ENCODE measurements at places on chromosomes 12 and 14.
A peak's percentile ranks its signal among the peaks of the same experiment; 100 is the strongest.

- no peak for DNase-seq
Observed at GRCh38 chr12:43930032-43930431, 94.2 kb downstream of the TMEM117 start.

GRCh38 chr12:22201101-22201500, 133.4 kb downstream of the ST8SIA1 start:
- DNase-seq = no peak

DNA sequence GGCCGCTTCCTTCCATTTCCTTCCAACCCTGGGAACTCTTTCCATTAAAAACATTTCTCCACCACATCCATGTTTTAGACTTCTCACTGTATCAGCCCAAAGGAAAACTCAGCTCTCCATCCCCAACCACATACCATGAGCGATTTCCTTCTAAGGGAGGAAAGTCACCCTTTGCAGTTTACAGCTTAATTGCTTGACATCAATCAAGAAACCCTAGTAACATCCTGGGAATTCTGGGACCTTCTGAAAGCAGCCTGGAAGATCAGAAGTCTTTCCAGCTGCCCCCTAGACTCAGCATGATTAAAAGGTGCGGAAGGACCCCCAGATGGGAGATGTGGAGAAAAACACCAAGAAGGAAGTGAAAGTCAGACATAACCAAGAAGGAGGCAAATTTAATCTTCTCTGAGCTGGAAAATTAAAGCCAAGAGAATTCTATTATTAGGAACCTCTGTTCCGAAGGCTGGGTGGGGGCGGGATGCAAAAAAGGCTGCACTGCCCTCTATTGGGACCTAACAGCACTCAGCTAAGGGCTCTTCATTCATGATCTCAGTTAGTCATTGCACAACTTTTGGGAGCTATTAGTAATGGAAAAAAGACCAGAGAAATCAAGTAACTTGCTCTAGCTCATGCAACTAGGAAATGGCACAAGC, 73.3 kb upstream of the PLXNC1 start:
- peak; percentile 89 for DNase-seq

DNA sequence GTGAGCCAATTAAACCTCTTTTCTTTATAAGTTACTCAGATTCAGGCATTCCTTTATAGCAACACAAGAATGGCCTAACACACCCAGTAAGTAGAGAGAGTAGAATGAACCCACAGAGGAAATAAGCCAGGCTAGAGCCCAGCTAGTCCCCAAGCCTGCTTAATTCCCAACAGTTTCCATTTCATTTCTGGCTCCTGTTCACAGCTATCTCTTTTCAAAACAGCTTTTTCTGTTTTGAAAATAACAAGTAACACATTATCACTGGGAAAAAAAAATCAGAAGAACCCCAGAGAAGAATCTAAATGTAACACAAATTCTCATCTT, 69.0 kb downstream of the HSPB8 start:
- no peak for DNase-seq

GRCh38 chr14:97866664-97867063, 1069.5 kb downstream of the VRK1 start:
- peak; percentile 11 for DNase-seq

- peak; percentile 18 for DNase-seq
Observed at GRCh38 chr14:90678420-90678819, 137.8 kb downstream of the TTC7B start.

- peak; percentile 37 for DNase-seq
Observed at GRCh38 chr14:32073537-32074189, 3.4 kb upstream of the ARHGAP5 start.

GRCh38 chr12:46223047-46223446, 45.8 kb downstream of the SLC38A1 start:
- DNase-seq = no peak

GRCh38 chr12:29073631-29074239, 75.3 kb upstream of the FAR2 start:
- DNase-seq = peak; percentile 58

DNA sequence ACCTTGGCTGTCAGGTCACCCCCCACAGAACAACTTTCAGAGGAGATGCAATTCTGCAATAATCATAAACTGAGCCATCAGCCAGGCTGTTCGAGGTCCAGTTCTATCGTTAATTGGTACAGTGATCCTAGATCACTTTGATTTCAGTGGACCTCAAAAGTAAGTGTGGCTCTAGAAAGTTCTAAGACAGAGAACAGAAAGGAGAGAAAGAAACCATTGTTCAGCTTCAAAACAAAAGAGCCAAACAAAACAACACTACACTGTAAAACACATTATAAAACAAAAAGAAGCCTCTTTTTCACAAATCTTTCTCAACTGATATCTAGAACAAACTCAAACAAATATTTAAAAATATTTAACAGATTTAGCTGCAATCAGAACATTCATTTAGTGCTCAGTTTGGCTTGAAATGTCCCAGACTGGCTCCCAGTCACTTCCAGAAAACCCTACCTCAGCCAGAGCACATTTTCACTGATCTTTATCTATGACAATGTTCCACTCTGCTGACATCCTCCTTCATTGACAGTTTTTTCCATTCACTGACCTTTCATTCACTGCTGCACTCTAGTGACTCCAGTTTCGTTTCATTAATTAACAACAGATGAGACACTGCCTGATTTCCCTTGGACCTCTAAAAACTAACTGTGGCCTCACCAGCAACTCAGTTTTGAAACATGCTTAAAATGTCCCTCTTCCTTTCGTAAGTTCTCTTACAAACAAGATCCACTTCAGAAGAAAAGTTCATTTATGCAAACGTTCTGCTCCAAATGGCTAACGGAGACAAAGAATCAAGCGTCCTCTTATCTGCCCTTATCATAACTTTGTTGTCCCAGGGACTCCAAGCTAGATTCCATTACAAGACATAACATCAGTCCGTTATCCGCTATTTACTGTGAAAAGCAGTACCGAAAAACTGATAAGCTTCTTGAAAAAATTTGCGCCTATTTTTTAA, 56.8 kb downstream of the DUSP16 start:
- no peak for DNase-seq

DNA sequence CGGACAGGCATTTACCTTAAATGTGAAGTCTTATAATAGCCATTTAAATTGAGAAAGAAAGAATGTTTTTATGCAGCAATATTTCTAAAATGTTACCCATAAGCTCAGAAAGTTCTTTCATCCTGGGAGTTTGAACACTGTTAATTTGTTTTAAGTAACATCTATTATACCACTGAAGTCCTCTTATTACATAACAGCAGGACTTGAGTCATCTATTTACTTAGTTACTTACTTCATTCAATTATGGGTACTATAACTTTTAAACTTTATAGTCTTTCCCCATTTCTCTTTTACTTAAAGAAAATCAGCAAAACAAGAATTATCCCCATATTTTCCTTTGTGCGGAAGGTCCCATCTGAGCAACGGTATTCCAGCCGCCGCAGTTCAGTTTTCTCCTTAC, 473.1 kb downstream of the ETNK1 start:
- no peak for DNase-seq

DNA sequence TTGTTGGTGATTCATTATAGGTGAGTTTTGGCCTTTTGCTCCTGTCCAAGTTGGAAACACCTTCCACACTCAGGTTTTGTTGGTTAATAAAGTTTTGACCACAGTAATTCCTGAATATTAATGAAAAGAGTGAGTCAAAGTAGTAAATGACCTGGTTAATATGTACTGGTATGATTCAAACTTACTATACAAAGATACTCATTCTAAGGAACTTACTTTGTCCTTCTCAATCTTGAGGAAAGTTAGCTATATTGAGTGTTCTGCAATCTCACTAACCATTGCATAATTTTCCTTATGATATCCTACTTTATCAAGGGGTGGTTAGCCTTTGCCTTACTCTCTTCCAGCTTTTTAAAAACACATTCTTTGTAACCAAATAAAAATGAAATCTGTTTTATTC, 20.9 kb upstream of the HECTD1 start:
- DNase-seq = peak; percentile 20

- DNase-seq = peak; percentile 41
Observed at GRCh38 chr12:1662761-1663439, 28.0 kb upstream of the ADIPOR2 start.

GRCh38 chr14:67704484-67705089, 2.9 kb downstream of the RDH12 start:
- DNase-seq = peak; percentile 50

GRCh38 chr12:11718768-11719253, 69.3 kb downstream of the ETV6 start:
- DNase-seq = peak; percentile 68

DNA sequence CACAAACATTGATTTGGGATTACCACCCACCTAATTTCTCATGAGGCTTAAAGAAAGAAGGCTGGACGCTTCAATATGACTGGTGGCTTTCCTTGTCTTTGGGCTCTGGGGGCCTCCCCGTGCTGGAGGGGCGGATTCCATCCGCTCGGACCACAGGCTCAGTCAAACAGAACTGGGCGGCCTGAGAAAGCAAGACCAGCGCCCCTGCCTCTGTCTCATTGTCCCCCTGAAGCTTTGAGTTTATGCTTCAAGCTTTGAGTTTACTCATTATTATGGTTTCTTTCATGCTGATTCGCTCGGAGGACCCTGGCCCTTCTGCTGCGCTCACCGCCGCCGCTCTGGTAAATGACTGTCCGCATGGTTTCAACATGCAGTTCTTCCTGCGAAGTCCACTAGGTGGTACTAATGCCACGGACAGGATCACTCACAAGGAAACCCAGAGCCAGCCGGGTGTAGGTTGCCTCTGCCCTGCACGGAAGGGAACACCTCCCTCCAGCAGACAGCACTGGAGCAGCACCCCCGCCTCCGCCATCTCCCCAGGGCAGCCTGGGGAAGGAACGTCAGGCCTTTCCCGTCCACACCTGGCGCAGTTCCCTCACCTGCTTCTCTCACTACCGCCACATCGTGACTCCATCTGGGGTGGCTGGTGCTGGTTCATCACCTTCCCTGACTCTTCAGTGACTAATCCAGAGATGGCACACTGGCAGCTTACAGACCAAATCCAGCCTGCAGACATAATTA, 13.2 kb upstream of the TIGAR start:
- peak; percentile 92 for DNase-seq

DNA sequence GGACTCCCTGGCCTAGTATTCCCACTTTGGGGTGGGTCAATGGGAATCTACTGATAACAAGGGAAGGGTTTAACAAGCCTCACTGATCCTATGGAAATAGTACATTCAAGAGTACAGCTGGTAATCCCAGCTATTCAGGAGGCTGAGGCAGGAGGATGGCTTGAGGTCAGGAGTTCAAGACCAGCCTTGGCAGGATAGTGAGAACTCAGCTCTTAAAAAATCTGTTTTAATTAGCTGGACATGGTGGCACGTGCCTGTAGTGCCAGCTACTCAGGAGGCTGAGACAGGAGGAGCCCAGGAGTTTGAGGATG, 4.5 kb downstream of the POMT2 start:
- no peak for DNase-seq

GRCh38 chr14:86570371-86570770, 1040.4 kb downstream of the FLRT2 start:
- DNase-seq = peak; percentile 56

GRCh38 chr12:50248411-50248810, 34.9 kb downstream of the LIMA1 start:
- DNase-seq = no peak

DNA sequence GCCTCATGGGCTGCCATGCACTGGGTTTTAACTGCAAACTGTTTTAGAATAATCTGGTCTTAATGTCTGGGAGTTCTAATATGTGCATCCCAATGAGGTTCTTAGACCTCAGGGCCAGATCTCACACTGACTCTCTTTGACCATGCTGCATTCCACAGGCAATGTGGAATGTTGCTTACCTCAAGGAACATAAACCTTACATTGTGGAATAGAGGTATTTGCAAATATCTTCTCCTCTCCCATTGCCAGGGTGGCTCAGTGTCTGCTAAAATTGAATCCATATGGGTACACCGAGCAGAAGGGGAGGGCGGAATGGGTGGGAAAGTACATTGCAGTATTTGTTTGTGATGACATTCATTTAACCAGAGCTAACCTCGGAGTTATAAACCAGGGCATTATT, 78.6 kb downstream of the CHST11 start:
- DNase-seq = no peak

DNA sequence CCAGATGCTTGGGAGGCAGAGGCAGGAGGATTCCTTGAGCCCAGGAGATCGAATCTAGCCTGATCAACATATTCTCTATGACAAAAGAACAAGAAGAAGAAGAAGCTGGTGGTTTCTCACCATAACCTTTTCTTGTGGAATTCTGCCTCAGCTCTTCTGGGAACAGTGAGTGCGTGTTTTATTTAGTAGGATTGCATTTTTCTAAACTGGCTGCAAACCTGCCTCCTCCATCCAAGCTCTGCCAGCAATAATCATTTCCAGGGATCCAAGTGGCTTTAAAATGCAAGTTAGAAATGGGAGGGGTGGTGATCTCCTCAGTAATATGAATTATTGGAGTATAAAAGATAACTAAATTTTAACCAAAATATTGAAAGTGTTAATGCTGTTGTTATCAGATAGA, 46.1 kb upstream of the MMP17 start:
- DNase-seq = no peak

GRCh38 chr12:131116468-131117117, 162.9 kb downstream of the ADGRD1 start:
- DNase-seq = no peak

GRCh38 chr14:52949711-52950409, 990 bp downstream of the FERMT2 start:
- DNase-seq = peak; percentile 32

GRCh38 chr12:34204830-34205285, 182.6 kb downstream of the ALG10 start:
- no peak for DNase-seq

DNA sequence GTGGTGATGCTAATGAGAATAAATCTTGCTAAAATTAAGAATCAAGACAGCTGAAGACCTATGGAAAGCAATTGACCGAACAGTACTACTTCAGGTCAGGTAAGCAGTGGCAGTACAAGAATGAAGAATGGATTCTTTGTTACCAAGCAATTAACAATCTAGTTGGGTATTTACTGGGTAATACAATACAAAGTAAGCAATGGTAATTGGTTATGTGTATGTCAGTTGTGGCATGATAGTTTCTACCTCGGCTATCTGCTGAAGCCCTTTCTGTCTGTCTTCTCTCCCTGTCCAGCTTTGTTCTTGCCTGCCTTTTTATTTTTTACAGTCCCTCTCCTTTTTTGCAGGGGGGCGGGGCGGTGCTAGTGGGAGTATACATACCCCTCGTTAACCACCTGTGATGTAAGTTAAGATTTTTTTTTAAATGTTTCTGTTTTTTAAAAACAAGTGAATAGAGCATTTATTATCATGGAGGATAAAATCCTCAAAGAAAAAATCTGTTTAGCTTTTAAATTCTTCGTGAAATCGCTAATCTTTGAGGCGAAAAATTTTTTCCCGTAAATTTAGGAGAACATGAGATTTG, 75.9 kb downstream of the RCOR1 start:
- no peak for DNase-seq

DNA sequence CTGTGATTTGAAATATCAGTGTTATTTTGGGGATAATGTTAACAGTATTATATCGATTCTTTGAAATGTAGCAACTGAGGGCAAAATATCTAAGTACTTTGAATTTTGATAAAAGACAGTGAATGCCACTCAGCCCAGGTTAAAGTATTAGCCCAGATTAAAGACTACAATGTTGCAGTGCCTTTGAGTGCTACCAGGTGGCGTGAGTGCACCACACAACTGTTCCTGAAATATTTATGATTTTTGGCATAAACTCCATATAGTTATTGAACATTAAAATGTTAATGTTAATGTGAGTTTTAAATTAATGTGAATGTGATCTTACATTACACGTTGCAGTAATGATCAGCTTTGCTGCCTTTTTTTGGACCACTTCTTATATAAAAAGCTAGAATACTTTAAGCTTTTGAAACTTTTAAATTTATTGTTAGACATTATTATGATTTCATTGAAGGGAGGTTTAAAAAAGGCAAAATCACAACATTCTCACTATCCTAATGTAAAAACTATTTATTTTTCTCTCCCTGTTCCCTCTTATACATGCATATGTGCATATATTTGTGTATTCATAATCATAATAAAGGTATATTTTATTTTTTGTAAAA, 22.5 kb downstream of the MRPS35 start:
- no peak for DNase-seq

All from foreskin keratinocyte (primary cell).